Right lobe of liver (tissue), 6 donors: ENCODE measurements at places on chromosomes 13 and 19. TPM values are rescaled to one million over a fixed set of nuclear protein-coding genes. Genes with fewer than 3 reads are reported as not detected.
A peak's percentile ranks its signal among the peaks of the same experiment; 100 is the strongest.

The TLE6 gene
- total RNA-seq = 2.3 TPM

The ZNF613 gene
- total RNA-seq = 2.5 TPM

The KLK10 gene
- not detected for total RNA-seq

GRCh38 chr13:109418111-109418510 lies 368.3 kb downstream of the IRS2 start:
- no peak for DNase-seq
- H3K27ac ChIP-seq = no peak overlapping the region
- no peaks in the 10 kb centered on the region for H3K27me3 ChIP-seq
- peaks cover under 1% of the 10 kb centered on the region for H3K4me1 ChIP-seq

DNA sequence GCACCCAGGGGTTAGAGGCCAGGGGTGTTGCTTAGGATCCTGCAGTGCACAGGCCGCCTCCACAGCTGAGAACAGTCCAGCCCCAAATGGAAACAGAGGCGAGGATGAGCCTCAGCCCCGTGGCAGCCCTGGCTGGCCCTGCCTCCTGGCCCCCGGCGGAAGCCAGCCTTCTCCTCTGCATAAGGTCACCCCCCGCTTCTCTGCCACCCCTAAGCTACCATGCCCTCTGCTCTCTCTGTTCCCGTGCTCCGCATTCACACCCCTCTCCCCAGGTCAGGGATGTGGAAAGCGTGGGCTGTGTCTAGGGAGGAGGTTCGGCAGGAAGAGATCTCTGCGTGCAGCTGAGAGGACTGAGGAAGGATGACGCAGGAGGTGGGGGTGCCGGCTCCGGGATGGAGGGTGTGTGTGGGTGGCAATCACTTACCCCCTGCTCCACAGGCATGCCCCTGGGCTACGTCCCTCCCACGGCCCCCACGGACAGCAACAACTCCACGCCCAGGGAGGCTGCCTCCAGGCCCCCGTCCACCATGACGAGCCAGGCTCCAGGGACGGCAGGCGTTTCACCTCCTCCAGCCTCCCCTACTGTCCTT lies 6.0 kb downstream of the SSC5D start:
- no peaks in the 10 kb centered on the region for H3K36me3 ChIP-seq
- DNase-seq = no peak
- H3K4me1 ChIP-seq = no peaks in the 10 kb centered on the region
- H3K27me3 ChIP-seq = no peaks in the 10 kb centered on the region
- H3K4me3 ChIP-seq = peak overlapping the region; percentile 12

GRCh38 chr19:45765702-45766295 lies 3.3 kb downstream of the SIX5 start:
- no peak overlapping the region for H3K27ac ChIP-seq
- H3K36me3 ChIP-seq = no peaks in the 10 kb centered on the region
- H3K27me3 ChIP-seq = no peaks in the 10 kb centered on the region
- no peak overlapping the region for H3K4me3 ChIP-seq
- no peaks in the 10 kb centered on the region for H3K4me1 ChIP-seq

GRCh38 chr19:11626252-11626651 lies 29.0 kb downstream of the ZNF627 start:
- no peak overlapping the region for H3K27ac ChIP-seq
- no peaks in the 10 kb centered on the region for H3K4me1 ChIP-seq
- H3K36me3 ChIP-seq = no peaks in the 10 kb centered on the region
- no peaks in the 10 kb centered on the region for H3K27me3 ChIP-seq
- no peak for DNase-seq

DNA sequence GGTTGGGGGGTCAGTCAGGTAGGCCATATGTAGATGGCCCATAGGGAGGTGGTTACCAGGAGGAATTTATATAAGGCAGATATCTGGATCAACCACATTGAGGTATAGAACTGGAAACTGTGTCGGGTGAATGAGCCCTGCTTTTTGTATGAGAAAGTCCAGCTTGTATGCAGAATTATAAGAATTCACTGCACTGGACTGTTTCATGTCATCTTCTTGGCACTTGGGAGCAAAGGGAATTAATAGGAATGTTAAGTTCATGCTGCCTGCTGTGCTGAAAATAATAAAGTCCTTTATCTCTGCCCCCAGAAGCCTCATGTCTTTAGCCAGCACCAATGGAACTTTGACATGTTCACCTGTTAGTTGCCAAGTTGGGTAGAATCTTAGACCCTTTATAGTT lies 12.3 kb downstream of the BORA start:
- no peak overlapping the region for H3K27ac ChIP-seq
- H3K36me3 ChIP-seq = no peaks in the 10 kb centered on the region
- no peak overlapping the region for H3K4me3 ChIP-seq
- DNase-seq = no peak
- H3K4me1 ChIP-seq = no peaks in the 10 kb centered on the region

DNA sequence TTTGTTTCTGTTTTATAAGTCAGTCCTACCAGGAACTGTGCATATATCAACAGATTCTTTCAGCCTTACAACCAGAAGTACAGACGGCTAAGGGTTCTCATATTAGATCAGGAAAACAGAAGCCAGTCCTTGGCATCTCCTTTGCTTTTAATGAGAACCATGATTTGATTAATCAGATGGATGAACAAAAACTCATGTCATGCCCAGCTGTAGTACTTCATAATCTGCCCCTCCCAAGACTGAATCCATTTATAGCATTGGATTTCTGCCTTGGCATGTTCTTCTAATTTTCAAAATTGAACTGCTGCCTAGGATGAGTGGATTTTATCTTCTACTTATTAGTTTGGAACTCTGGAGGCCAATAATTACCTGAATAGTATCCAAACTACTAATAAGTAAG lies 617.2 kb downstream of the SLITRK5 start:
- H3K36me3 ChIP-seq = no peaks in the 10 kb centered on the region
- no peak overlapping the region for H3K4me3 ChIP-seq
- H3K27ac ChIP-seq = no peak overlapping the region
- H3K4me1 ChIP-seq = no peaks in the 10 kb centered on the region

DNA sequence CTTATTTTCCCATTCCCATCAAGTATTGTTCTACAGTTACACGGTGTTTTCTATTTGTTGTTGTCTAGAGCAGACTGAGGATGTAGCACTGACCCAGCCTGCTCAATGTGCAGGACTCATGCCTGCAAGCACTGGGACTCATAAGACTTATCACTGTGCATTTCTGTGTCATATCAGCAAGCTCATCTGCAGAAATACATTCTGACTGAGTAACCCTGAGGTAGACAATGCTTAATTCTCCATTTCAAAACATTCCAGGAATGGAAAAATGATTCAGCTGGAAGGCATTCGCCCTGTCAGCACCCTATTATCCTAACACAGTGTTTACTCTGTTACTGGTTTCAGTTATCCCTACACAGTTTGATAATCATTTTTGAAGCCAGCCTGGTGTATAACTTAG lies 2506.4 kb downstream of the PCDH9 start:
- H3K4me1 ChIP-seq = no peaks in the 10 kb centered on the region
- no peak overlapping the region for H3K4me3 ChIP-seq
- no peaks in the 10 kb centered on the region for H3K36me3 ChIP-seq
- H3K27me3 ChIP-seq = no peaks in the 10 kb centered on the region
- H3K27ac ChIP-seq = no peak overlapping the region

DNA sequence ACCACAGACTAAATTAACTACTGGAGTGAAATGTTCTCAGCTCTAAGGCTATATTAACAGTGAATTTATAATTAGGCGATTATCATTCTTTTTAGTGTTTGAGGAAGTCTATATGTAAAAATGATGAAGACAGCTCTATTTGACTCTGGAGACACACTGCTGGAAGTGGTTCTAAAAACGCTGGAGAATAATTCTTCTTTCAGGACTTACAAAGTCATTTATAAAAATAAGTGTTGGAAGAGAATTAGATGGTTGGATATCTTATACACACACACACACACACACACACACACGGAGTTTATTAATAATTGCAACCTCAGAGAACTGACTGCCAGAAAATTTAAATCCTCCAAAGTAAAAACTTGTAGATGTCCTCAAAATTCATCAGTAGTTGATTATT lies 1171.3 kb downstream of the EFNB2 start:
- no peak overlapping the region for H3K4me3 ChIP-seq
- no peaks in the 10 kb centered on the region for H3K36me3 ChIP-seq
